Omental fat pad (tissue), 4 donors: ENCODE measurements at places on chromosomes 4 and X.

GRCh38 chrX:140733766-140734342 lies 24.3 kb downstream of the LINC00632 start:
- no peak for DNase-seq

GRCh38 chr4:3440011-3440410 lies 1.8 kb upstream of the HGFAC start:
- no peak for DNase-seq

DNA sequence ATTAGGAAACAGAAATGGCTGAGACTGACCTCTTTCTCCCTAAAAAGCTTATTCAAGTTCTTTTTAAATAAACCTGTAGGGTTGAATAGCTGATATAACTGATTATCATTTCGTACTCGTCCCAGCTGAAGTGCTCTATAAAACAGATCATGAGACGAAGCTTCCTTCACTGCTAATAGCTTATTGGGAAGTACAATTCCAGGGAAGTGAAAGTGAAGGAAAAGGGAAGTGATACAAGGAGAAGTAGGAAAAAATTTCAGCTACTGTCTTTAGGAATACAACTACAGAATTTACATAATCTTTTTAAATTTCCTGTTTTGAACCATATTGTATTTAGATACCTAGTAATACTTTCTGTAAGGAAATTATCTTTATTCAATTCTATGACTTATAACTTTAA lies 103.0 kb downstream of the SNCA start:
- DNase-seq: no peak

DNA sequence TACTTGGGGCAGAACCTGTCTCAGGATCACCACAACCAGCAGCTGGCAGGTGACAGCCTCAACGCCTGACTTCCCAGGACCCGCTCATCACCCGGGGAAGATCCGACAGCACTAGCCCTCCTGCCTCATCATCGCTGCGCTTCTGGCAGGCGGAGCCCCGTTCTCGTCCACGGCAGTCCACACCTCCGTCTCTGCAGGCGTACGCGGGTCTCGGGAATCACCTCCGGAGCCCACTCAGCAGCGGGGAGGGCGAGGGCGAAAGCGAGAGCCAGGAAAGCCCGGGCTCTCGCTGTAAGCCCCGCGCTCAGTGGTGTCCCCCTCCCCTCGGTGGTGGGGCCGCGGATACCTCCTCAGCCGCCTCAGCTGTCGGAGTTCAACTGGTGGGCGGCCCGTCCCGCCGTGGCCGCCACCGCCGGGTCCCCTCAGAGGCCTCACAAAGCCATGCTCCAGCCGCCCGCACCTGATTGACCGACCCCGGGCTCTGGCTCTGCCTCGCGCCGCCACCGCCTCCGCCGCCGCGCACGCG lies 518 bp upstream of the CNKSR2 start:
- no peak for DNase-seq

DNA sequence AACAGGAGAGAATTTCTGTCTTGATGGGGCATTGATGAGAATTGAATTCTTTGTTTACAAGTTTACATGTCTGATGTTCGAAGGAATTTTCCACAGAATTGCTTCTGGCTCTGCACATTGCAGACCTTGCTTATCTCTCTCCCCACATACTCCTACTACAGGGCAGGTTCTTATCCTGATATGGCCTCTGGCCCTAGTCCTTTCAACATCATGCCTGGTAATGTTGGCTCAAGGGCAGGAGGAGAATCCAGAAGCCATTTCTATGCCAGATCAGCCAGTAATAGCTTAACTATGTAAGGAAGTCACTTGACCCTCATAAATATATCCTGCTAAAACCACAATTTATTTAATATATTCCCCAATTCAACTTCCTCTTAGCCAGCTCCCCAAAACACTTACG lies 24.3 kb upstream of the TSPAN5 start:
- DNase-seq: no peak

GRCh38 chr4:36241771-36242170 lies 2.5 kb downstream of the ARAP2 start:
- DNase-seq: no peak

DNA sequence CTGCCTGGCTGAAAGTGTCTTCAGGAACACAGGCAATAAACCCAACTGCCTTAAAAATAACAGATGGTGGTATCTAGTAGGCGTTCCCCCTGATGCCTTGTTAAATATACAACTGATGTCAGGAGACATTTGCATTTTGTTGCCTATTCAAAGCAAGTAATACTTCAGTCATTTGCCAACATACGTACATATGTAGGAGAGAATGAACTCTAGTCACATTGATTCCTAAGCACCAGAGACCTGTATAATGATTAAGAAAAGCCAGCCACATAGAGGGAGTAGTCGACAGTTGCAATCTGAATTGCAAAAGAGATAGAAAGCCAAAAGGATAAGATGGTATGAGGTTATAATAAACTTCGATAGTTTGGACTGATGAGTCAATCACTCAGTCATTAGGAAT lies 191.0 kb upstream of the EMCN start:
- no peak for DNase-seq
